ENCODE measurements at places on chromosomes 5 and 9.

- no peak for DNase-seq
Measured at GRCh38 chr9:2217540-2217939, 202.4 kb downstream of the SMARCA2 start.

GRCh38 chr5:56856541-56857178, 41.3 kb downstream of the MAP3K1 start:
- DNase-seq = no peak

DNA sequence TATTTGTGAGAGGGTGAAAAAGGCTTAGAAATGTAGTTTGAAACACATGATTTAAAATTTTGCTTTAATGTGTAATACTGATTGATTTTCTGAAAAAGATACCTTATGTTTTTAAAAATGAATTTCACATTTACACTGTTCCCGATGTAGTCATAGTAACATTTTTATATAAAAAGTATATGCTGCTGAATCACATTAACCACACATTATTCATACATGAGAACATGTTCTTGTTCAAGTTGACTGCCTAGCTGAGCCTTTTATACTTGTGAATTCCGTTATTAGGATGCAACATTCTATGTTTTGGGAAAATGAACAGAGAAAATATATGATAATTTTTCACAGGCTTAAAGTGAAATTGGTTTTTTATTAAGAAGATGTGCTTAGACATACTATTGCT, 461.1 kb upstream of the NUDT12 start:
- no peak for DNase-seq

DNA sequence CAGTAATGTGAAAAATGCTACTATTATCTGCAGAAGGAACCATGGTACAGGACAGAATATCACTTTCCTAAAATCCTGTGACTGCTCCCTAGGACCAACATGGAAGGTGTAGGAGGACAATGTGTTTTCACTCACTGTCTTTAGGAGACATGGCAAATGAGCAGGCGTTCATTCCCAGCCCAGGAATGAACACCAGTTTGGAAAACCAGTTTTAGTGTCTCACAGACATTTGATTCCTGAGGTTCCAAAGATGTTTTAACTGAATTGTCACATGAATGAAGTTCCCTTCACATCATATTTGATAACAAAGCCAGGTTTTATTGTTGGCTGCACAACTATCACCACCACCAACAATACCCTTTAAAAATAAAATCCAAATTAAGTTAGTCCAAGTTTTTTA, 178.2 kb downstream of the ENC1 start:
- DNase-seq = no peak

- DNase-seq = no peak
Measured at GRCh38 chr9:18676525-18676924, 202.6 kb downstream of the ADAMTSL1 start.

DNA sequence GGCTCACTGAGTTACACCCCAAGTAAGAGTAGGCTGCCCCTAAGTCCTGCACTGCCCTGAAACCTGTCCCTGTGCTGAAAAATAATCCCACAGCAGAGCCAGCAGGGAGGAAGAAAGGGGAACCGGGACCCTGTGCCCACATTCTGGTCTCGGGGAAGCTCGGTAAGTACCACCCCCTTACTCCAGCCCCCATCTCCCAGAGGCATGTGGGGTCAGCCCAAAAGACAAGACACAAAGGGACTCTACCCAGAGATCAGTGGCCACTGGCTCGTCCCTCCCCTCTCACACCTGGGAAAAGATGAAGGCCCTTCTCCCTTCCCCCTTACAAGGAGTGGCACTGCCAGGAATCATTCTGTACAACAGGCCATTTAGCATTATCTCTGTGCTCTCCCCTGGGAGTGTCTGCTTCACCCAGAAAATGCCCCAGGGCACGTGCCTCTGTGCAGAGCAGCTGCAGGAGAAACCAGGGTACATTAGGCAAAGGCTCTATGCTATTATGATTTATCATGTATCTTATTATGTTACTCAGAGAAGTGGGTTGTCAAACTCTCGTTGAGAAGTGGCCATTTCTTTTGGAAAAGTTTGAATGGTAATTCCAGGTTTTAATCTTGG, 71.3 kb downstream of the NDFIP1 start:
- no peak for DNase-seq

DNA sequence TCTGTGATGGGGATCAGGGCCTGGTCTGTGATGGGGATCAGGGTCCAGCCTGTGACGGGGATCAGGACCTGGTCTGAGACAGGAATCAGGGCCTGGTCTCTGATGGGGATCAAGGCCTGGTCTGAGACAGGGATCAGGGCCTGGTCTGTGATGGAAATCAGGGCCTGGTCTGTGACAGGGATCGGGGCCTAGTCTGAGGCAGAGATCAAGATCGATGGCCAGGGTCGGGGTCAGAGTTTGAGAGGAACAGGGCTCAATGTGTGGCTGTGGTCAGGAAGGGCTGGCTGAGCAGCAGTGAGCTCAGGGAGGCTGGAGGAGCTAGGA, 33.8 kb upstream of the TMEM250 start:
- no peak for DNase-seq

DNA sequence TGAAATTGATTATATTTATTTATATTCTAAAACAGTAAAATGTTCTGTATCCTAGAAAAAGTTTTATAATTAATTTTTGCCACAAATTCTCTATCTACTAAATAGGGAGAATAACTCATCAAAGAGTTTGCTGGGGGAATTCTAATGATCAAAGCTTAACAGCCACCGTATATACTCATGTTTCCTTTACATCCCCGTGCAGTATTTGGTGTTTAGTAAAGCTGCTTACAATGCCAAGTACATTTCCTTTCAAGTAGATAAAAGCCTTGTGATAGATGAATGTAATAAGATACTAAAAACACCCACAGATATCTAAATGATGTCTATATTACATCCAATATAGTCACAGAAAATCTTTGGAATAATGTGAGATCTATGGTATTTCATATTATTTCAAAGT, 312.2 kb downstream of the HCN1 start:
- no peak for DNase-seq

All from activated naive CD4-positive, alpha-beta T cell (primary cell).